ENCODE measurements at places on chromosomes 1 and 21.

DNA sequence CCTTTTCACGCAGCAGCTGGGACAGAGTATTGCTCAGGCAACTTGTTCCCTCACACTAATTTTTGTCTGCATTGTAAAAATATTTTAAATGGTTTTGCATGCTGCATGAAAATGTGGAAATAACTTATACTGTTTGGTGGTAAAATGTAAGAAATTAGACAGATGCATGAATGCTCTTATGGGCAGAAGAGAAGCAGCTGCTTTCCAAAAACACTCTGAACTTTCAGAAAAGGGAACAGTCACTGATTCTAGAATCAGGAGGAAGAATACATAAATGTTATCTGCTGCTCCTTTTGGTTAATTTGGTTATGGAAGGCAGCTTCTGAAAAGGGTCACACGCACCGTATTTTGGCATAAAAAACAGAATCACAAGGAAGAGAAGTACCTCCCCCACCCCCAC is 87.0 kb upstream of the RUNX1 start:
- DNase-seq: no peak

DNA sequence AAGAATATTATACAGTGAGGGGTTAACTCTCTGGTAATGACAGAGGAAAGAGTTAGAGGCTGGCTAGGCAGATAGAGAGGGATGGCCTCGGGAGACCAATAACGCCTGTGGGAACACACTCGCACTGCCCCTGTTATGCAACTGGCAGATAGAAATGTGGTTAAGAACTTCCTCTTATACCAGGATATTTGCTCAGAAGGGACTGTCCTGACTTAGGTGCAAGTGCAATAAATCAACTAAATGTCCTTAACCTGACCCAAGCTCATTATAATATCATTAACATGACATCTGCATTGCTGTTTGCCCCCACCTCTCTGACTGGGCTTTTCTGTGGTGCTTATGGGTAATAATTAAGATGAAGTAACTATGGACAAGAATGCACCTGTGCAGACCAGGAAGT is 1518.0 kb downstream of the NCAM2 start:
- DNase-seq: no peak

- no peak for DNase-seq
Measured at GRCh38 chr1:106787520-106787919, 269.0 kb upstream of the PRMT6 start.

GRCh38 chr1:233019778-233020325 is 69.4 kb downstream of the NTPCR start:
- no peak for DNase-seq

- DNase-seq: no peak
Measured at GRCh38 chr1:1033731-1034438, 14.0 kb downstream of the AGRN start.

- no peak for DNase-seq
Measured at GRCh38 chr1:150969626-150970025, 5.0 kb downstream of the CERS2 start.

DNA sequence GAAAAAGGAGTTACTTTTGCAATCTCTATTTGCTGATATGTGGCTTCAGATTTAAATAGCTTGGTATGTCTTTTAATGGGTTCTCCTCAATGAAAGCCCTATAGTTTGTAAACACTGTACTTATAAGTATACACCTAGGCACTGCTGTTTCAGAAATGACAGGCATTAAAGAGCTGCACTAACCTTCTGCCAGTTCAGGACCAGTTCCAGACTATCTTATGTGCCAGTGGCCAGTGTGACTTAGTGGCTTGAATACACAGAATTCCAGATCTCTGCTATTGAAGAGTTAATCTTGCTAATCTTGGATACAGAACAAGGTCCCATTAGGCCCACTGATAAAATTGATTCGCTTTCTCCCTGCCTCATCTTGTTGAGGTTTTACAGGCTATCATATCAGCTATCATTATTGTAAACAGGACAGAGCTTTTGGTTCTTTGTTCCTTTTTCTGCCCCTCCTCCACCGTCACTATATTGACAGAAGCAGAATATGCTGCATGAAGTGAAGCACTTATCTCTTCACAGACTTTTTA is 337.5 kb downstream of the LRRIQ3 start:
- no peak for DNase-seq

DNA sequence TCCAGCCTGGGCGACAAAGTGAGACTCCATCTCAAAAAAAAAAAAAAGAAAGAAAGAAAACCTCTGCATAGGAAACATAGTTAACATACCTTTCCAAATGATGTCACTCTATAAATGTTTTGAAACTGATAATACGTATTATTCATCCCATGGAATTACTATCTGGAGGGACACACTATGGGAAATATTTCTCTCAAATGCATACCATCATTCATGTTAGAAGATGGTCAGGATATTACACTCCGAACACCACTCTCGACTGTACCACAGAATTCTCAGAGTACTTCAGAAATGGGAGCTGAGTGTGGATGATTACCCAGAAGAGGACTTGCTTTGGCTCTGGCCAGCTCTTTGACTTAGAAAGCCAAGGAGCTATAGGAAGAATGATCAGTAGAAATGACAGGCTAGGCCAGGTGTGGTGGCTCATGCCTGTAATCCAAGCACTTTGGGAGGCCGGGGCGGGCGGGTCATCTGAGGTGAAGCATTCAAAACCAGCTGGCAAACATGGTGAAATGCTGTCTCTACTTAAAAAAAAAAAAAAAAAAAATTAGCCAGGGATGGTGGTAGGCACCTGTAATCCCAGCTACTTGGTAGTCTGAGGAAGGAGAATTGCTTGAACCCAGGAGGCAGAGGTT is 5.2 kb upstream of the LIN28A start:
- no peak for DNase-seq

DNA sequence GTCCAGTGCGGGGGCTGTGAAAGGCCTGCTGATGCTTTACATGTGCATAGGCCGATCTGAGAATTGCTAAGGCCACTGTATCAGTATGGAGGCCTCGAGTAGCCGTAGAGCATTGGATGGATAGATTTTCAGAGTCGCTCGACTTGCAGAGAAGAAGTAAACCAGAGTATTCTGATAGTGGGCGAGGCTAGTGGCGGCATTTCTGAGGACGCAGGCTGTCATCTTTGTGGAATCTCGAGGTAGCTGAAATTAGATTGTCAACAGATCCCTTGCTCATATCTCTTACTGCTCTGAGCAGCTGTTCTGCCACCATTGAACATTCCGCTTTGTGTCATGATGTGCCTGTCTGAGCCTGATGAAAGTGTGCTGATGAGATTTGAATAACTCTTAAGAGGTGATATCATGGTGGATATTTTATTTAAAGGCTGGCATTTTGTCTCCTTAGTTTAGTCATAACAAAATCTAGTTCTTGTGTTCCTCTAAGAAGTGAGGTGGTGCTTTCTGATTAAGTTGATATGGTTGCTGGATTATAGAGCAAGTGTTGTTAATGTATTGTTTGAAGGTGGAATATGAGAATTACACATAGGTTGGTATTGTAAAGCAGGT is 1.5 kb downstream of the KIF1B start:
- DNase-seq: no peak

GRCh38 chr1:179881642-179882252 is 338 bp upstream of the TOR1AIP1 start:
- DNase-seq: no peak

GRCh38 chr1:15168479-15168878 is 14.9 kb downstream of the TMEM51 start:
- DNase-seq: no peak

GRCh38 chr1:65330021-65330420 is 20.7 kb downstream of the DNAJC6 start:
- no peak for DNase-seq

GRCh38 chr1:158838660-158839059 is 7.5 kb downstream of the MNDA start:
- DNase-seq: no peak

DNA sequence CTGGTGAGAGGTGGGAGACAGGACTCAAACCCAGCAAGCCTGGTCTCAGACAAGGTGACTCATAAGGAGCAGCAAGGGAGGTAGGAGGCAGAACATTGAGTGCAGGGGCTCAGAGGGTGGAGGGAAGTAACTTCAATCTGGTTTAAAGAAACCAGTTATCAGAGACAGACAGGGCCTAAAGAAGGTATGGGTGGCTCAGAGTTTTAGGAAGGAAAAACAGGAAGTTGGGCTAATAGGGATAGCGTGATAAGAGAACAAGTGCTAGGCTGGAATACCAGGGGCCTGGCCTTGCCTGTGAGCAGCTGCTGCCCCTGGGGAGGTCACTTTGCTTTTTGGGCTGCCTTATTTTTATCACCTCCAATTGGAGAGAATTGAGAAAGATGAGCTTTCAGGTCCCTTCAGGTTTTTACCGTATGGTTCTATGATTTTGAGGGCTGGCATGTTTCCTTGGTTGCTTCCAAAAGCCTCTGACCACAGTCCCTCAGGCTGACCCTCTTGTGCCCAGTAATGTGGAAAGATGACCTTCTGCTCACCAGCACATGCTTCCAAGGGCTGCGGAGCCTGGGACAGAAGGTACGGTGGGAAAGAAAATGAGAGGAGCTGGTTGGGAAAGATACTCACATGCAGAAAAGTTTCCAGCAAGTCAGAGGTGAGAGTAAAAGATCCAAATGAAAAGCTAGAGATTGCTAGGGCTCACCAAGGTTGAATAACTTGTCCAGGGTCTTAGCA is 77.0 kb downstream of the DDR2 start:
- DNase-seq: no peak

- no peak for DNase-seq
Measured at GRCh38 chr1:157189096-157189495, 50.9 kb upstream of the ETV3 start.

DNA sequence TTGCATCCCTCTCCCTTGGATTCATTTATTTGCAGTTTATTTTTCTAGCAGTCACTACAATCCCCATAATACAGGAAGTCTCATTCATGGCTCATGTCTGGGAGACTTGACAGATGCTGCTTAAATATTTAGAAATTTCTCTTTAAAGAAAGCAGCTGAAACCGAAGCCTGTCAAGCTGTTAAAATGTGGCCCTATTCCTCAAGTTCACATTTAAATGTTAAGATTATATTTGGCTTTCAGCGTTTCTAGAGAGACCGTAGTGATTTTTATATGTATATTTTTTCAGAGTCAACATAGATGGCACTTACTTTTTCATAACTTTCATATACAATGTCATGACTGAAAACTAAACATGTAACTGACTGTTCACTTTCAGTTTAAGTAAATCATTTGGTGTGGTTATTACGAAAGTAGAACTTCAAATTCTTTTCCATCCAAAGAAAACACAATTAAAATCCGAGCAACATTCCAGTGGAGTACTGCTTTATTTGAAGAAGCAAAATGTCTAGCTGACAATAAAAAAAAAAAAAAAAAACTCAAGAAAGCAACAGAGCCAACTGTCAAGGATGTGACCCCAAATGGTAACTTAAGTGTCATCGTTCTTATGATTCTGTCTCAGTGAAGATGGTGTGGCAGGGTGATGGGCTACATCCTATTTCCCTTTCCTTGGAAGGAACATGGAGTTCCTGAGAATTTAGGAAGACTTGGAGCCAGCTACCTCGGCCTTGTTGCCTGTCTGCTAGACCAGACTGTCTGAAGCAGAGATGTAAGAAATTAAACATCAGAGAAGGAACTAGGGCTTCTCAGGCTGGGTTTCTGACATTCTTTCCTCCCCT is 37.8 kb downstream of the MIS18A start:
- DNase-seq: no peak

GRCh38 chr1:26349188-26349876 is 4.6 kb downstream of the CRYBG2 start:
- no peak for DNase-seq

- DNase-seq: no peak
Measured at GRCh38 chr1:236287757-236288619, 6.2 kb upstream of the ERO1B start.

DNA sequence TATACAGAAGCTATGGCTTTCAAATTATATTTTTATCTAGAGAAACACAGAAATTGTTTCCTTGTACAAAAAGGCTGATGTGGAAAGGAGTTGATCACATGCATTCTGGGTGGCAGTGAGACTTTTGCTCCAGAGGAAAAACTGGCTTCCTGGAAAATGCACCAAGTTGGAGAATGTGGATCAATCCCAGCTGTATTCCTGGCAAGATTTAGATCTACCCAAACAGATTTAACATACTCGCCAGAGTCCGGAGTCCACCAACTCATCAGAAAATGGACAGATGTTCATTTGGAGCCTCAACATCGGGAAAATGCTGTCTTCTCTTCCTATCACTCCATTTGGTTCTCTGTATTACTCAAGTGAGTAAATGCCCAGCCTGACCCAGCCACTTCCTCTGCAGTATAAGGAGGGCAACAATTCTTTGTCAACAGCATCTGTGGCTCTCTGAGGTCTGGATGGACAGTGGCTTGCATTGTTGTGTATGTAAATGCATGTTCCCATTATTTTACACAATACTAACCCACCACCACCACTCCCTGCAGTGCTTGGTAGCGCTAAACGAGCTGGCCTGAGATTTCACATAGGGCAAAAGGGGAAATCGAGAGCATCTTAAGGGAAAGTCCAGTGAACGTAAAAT is 226.2 kb upstream of the IRF2BP2 start:
- DNase-seq: no peak

DNA sequence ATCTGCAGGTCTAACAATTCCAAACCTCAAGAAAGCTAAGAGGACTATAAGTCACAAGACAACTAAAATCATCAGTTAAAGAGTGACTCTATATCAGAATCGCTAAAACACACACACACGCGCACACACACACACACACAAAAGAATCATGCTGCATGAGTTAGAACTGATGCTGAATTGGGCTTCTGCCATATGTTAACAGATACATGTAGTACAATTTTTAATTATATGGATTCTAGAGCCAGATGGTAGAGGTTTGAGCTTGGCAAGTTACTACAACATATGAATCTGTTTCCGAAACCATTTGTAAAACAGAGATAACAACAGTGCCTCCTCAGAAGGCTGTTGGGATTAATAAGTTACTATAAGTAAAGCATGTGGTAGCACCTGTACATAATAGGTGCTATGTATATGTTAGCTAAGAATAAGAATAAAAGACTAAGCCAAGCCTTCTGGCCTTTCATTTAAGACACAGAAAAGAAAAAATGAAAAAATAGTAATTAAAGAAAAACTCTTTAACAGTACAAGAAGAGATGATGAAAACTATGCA is 17.9 kb downstream of the EPRS1 start:
- no peak for DNase-seq

- DNase-seq: no peak
Measured at GRCh38 chr1:46798810-46799209, at the start of gene CYP4B1. Gene CYP4B1 (plus strand): TSS chr1:46799046. CDS start chr1:46799082, 36 bp downstream.

DNA sequence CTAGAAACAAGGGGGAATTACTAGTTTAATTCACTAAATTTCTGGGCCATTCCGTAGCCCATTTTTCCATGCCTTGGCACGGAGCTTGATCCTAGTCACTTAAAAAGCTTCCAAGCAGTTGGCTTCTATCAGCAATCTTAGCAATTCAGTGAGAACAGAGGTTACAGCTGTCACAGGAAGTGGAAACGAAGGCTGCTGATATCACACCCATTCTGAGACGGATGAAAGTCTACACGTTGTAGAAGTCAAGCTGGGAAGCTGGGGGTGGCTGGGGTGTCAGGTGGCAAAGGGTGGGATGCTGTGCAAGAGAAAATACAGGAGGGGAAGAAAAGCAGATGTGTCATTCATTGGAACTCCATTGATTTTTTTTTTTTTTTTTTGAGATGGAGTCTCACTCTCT is 11.8 kb upstream of the STMN1 start:
- DNase-seq: no peak

- no peak for DNase-seq
Measured at GRCh38 chr21:28212061-28212460, 780.6 kb downstream of the LTN1 start.

Data from activated T-helper 1 cell treated with Interleukin-2 at 50 U/mL for 16 hours (primary cell).